ENCODE measurements at places on chromosomes 7 and 10.
A peak's percentile ranks its signal among the peaks of the same experiment; 100 is the strongest.

- no peak for DNase-seq
Observed at GRCh38 chr7:20063644-20064043, 153.5 kb downstream of the MACC1 start.

DNA sequence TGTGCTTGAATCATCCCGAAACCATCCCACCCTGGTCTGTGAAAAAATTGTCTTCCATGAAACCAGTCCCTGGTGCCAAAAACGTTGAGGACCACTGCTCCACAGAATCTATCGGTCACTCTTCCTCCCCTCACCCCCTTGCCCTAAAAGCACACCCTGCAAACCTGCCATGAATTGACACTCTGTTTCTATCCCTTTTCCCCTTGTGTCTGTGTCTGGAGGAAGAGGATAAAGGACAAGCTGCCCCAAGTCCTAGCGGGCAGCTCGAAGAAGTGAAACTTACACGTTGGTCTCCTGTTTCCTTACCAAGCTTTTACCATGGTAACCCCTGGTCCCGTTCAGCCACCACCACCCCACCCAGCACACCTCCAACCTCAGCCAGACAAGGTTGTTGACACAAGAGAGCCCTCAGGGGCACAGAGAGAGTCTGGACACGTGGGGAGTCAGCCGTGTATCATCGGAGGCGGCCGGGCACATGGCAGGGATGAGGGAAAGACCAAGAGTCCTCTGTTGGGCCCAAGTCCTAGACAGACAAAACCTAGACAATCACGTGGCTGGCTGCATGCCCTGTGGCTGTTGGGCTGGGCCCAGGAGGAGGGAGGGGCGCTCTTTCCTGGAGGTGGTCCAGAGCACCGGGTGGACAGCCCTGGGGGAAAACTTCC, 784 bp upstream of the SERPINE1 start:
- DNase-seq = no peak

DNA sequence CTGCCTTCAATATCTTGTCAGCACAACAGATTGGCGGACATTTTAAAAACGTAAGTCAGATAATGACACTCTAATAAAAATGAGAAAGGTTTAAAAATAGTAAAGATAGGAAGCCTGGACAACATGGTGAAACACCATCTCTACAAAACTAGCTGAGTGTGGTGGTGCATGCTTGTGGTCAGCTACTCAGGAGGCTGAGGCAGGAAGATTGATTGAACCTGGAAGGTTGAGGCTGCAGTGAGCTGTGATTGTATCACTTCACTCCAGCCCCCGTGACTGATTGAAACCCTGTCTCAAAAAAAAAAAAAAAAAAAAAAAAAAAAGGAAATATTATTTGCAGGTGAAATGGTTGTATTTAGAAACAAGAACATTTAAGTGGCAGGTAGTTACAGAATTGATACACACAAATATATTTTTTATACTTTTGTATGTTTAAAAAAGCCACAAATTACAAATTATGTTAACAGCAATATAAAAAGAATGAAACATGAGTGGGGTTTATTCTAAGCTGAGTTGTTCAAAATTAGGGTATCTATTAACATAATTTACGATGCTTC, 141.9 kb downstream of the ADK start:
- DNase-seq = no peak

DNA sequence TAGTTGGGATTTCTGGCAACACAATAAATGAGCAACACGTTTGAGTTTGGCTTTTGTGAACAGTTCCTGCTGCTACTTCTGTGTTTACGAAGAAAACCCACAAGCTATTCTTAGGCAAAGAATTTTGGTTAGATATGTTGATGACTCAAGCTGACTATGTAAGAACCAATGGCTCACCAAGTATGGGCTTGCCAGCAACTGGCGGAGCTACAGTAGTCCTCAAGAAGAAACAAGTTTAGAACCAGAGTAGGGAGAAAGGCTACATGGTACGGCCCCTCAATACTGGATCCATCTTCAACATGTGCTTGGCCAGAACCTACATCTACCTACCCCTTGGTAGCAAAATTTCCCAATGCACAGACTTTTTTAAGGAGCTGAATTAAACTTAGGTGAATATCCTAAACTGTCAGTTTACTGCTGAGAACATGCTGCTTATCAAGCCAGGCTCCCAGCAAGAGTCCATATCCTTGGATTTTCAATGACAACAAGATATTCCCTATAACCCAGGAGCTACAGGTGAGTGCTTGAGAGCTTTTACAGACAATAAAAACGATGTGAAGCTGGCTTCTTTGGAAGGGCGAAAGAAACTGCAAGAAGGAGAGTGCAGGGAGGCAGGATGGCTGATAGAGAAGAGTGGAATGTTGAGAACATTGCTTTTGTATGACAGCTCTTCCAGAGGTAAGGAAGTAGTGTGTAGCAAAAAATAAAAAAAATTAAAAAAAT, 74.3 kb upstream of the ASAH2 start:
- peak; percentile 82 for DNase-seq

- no peak for DNase-seq
Observed at GRCh38 chr7:51630933-51631332, 314.3 kb upstream of the COBL start.

GRCh38 chr10:70779088-70779487, 6.1 kb downstream of the TBATA start:
- DNase-seq = no peak

- no peak for DNase-seq
Observed at GRCh38 chr10:23198940-23199767, 7.0 kb downstream of the PTF1A start.
